Germinal center (tissue), 1 donor: ENCODE measurements at places on chromosomes 16 and 17.

DNA sequence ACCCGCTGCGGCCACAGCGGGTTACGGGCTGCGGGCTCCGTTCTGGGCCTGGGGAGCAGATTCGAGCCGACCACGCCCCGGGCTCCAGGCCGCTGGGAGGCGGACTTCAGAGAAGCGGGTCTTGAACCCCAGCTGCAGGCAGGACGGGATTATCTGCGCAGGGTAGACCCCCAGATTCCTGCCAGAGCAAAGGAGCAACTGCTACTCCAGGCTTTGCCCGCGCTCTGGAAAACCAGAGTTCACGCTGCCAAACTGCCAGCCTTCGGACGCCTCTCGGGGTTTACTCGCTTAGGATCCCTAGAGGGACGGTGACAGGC, 301 bp upstream of the ULK2 start:
- DNase-seq, result no peak

DNA sequence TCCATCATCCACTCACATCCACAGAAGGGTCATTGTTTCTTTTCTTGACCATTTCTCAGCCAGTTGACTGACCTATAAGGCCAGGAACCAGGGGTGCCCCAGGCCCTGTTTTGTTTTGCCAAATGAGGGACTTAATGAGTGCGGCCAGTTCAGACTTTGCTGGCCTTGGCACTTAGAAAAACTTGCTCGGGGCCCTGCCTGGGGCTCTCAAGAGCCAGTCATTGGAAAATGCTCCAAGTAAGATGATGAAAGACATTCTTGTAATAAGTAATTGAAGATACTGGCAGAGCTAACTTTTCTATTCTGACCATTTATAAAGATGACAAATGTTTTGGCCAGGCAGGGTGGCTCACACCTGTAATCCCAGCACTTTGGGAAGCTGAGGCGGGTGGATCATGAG, 29.0 kb upstream of the CLEC18B start:
- no peak for DNase-seq

GRCh38 chr17:55285340-55286301, 20.9 kb downstream of the HLF start:
- DNase-seq, result no peak

- DNase-seq, result no peak
These were observed 11.1 kb upstream of the ATP2C2 start for GRCh38 chr16:84357191-84357651.

GRCh38 chr17:36072431-36073121, 8.5 kb downstream of the CCL18 start:
- peak; percentile 79 for DNase-seq

DNA sequence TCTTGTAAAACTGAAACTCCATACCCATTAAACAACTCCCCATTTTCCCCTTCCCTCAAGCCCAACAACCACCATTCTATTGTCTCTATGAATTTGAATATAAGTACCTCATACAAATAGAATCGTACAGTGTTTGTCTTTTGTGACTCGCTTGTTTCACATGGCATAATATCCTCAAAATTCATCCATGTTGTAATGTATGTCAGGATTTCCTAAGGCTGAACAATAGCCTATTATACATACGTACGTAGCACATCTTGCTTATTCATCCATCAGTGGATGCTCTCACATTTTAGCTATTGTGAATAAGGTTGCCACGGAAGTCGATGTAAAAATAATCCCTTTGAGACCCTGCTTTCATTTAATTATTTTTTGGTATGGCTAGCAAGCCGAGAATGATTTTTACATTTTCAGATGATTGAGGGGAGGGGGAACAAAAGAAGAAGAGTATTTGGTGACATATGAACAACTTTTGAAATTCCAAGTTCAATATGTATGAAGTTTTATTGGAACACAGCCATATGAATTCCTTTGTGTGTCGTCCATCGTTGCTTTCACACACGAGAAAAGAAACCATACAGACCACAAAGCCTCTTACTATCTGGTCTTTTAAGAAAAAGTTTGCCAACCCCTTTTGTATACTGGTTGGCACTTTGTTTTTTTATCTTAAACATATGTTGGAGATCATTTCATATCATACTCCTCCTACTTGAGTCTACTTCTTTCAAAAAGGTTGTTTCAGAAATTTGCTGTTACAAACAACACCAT, 371.2 kb downstream of the NPIPA8 start:
- DNase-seq, result no peak
